Kidney (tissue), 22 donors: ENCODE measurements at places on chromosomes 1 and 21. TPM values are rescaled to one million over a fixed set of nuclear protein-coding genes. Genes with fewer than 3 reads are reported as not detected.

DNA sequence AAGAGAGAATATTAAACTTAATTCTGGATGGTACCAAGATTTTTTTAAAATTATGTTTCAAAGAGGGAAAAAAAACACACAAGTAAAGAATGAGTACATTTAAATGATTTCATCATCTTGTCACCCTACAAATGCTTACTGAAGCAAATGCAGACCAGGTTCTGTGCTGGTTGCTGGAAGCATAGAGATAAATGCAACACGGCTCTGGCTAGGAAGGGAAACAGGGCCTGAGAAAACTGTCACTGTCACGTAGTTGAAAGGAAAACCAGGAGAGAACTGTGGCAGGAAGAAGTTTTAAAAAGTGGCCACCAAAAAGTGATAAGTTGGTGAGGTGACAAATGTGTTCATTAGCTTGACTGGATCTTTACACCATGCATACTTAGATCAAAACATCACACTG is 336.9 kb upstream of the NFIA start:
- no peak for DNase-seq

CTSS gene
- total RNA-seq = 109 TPM

LCE1C gene
- total RNA-seq = not detected

SLC45A3 gene
- 7.2 TPM for total RNA-seq

DNA sequence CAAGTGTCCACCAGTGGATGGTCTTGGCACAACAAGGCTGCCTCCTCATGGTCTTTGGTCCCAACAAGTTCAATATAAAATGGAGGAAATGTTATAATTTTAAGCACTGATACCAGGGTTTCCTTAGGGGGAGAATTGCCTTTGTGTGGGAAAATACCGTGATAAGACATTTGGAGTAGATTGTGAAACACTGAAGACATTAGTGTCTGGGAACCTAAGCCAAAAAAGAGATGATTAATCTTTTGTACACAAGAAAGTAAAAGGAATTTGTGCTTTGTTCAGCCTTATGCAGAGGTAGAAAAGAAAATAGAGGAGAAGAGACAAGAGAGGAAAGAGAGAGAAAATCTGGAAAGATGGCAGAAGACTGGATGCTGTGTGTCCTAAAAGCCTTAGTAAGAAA is 36.1 kb downstream of the ST6GALNAC3 start:
- no peak for DNase-seq

RIMKLA gene
- total RNA-seq = 3.3 TPM

DNA sequence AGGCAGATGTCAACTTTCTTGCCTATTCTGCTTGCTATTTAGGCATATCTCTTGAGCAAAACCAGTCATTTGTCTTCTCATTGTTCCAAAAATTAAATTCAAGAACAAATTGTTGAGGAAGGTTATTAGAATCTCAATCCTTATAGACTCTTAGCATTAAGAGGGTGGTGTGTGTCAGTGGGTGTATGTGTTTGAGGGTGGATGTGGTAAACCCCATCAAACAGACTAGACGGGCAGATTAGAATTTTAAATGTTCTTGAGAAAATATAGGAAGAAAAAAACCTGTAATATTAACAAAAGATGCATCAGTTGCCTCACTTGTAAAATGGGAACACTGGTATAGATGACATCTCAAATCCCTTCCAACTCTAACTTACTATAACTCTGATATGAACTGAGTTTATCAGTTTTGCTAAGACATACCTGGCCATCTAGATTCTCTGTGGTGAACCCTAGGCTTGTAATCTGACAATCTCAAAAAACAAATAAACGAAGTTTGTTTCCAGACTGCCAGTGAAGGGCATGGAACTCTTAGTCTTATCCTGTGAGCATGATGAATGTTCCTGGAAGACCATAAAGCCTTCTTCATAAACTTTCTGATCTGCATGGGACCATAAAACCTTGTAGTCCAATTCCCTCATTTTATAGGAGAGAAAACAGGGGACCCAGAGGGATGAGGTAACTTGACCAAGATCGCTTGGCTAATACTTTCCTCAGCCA is 176.3 kb upstream of the SGIP1 start:
- DNase-seq = no peak

KLF17 gene
- total RNA-seq = not detected

DNA sequence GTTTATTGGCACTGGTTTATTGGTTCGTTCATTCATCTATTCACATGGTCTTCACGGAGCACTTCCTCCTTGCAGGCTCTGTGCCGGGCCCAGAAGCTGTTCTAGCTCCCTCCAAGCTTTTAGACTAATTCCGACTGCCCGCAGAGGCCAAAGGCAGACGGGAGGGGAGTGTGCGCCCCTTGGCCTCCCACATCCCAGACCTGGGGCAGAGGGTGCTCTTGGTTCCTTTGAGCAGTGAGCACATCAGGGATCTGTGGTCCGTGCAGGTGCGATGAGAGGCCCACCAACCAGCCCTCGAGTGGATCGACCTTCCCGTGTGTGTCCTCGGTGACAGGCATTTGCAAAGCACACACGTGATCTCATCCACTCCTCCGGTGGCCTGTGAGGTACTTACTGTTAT is 38.7 kb upstream of the TNFRSF1B start:
- DNase-seq = peak; percentile 68

DNA sequence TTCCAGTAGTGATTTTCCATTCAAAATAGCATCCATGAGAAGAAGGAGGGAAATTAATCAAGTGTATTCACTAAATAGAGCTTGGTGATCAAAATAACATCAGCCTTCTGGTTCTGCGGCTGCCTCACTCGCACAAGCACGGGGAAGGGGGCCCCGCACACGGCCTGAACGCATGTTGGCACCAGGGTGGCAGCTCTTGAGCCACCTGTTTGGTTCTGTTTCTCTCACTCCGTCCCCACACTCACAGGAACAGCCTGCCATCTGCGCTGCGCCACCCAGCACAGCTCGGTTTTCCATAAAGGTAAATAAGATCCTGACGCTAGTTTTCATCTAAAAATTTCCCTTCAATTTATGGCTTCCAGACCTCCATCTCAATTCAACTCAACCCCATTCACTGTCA is 49.4 kb downstream of the TIAM1 start:
- no peak for DNase-seq

- DNase-seq = peak; percentile 42
Observed at GRCh38 chr21:25887646-25888306, 153.0 kb downstream of the GABPA start.

NUDT17 gene
- 3.8 TPM for total RNA-seq

GRCh38 chr21:46308431-46308830 is 15.2 kb downstream of the C21orf58 start:
- no peak for DNase-seq

GRCh38 chr1:10399444-10399941 is 629 bp downstream of the PGD start:
- no peak for DNase-seq

DNA sequence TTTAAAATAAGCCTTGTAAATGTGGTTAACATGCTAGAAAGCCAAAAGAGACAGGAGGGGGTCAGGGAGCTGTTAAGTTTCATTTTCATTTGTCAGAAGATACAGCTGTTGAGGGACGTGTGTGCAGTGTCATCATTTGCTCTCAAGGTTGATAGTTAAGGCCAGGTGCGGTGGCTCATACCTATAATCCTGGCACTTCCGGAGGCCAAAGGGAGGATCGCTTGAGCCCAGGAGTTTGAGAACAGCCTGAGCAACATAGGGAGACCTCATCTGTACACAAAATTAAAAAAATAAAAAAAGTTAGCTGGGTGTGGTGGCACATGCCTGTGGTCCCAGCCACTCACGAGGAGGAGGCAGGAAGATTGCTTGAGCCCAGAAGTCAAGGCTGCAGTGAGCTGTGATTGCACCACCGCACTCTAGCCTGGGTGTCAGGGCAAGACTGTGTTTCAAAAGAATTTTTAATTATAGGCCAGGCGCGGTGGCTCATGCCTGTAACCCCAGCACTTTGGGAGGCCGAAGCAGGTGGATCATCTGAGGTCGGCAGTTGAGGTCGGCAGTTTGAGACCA is 22.7 kb downstream of the ZBTB8OS start:
- no peak for DNase-seq

FBLIM1 gene
- total RNA-seq = 89.3 TPM

GRCh38 chr1:89703469-89703868 is 70.5 kb downstream of the LRRC8C start:
- no peak for DNase-seq

DNA sequence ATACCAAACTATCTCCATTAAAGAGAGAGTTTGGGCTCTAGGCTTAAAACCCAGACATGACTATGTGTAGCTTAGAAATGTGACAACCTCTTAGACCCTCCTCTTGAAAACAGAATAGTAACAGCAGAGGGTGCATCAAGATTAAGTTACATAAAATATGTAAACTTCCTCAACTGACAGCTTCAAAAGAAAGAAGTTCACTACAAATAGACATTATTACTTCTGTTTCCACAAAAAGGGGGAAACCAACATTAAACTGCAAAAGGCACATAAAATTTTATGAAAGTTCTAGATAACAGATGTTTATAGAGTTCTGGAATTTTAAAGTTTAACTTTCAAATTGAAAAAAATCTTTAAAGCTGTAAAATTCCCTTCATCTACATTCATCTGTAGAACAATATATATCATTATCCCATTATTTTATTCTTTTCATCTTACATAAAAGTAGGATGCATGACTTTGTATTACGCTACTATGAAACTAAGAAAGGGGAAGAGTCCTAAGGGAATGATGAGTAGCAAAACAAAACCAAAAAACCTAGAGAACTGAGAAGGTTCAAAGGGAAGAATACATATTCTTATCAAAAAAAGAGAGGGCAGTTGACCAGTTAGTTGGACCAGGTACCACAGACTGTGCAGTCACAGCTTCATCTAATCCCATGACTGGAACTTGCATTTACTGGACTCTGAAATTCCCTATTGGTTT is 177.0 kb downstream of the SIPA1L2 start:
- no peak for DNase-seq

CSMD2 gene
- total RNA-seq = 0.47 TPM

GRCh38 chr21:33230545-33231324 is 997 bp downstream of the IFNAR2 start:
- DNase-seq = peak; percentile 48

- no peak for DNase-seq
Observed at GRCh38 chr1:10415211-10415930, 14.9 kb upstream of the CENPS start.

- no peak for DNase-seq
Observed at GRCh38 chr1:36910886-36911540, 123.3 kb downstream of the GRIK3 start.

AMY2B gene
- 31.1 TPM for total RNA-seq

PLA2G2A gene
- total RNA-seq = 0.63 TPM

DNA sequence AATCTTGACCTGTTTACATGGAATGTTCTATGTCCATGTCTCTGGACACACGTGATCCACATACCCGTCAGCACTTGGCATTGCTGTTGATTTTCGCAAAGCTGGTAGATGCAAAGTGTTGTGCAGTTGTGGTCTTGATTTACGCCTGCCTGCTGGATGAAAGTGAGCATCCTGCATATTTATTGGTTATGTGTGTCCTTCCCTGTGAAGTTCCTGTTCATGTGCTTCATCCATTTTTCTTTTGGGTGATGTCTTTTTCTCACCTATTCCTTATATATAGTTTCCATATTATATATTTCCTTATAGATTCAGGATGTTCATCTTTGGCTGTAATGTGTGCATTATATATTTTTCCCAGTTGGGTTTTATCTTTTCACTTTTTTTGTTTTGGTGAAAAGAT is 6.5 kb downstream of the AGPAT3 start:
- DNase-seq = no peak

NDUFS2 gene
- total RNA-seq = 92.7 TPM

DNA sequence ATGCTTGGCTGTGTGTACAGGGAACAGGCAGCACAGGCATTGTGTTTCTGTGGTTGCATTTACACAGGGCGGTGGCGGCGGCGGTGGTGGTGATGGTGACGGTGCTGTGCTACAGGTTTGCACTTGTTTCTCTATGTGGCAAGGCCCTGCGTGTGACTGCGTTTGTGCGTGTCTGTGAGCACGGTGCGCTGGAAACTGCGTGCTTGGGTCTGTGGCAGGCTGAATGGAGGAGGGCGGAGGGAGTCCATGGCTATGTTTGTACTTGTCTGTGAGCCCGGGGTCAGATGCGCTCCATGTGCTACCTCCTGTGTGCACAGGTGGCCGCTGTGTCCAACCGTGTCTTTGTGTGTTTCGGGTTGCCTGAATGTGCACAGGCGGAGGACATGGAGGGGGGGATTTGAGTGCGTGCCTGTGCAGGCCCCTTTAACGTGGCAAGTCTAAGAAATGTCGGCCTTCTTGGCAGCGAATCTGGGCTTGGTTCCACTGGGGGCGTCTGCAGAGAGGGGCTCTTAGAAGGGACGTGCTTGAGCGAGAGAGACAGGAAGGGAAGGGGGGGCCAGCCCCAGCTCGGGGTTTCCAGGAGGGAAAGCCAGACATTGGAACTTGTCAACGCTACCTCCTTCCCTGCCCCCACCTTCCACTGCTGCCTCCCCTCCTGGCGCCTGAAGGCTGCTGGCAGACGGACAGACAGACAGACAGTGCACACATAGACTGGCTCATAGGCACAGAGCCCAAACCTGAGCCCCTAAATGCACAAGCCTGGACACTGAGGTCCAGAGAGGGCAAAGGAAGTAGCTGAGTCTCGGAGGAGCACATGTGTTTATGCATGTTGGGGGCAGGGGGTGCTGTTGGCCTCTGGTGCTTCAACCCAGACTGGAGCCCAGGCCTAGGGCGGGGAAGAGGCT is 32.7 kb upstream of the WASF2 start:
- DNase-seq = peak; percentile 90

GRCh38 chr21:36491209-36491910 is 11.4 kb upstream of the CLDN14 start:
- no peak for DNase-seq

APCS gene
- not detected for total RNA-seq

UCK2 gene
- 18.7 TPM for total RNA-seq

DNA sequence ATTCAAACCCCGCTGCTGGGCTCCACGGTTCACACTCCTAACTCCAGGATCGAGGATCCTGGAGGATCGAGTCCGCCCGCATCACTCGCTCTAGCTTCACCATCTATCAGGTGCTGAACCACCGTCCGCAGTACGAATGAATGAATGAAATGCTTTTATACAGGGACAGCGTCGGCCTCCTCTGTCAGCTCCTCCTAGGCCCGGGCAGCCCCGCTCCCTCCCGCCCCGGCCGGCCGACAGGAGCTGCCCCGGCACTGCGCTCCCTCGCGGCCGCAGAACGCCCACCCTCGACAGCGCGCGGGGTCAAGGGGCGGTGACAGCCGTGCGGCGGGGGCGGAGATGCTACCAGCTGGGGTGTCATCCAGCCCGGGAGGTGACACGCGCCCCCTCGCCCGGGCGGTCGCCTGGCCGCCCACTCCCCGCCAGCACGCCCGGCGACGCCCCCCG is 520 bp downstream of the ZBTB17 start:
- DNase-seq = no peak

GRCh38 chr1:83497563-83497962 is 501.4 kb downstream of the TTLL7 start:
- DNase-seq = no peak
